Karpas-422 (cell line): ENCODE measurements at places on chromosomes 2 and 18. TPM values are rescaled to one million over a fixed set of nuclear protein-coding genes. Genes with fewer than 3 reads are reported as not detected.

Gene GRP
- not detected in 2 replicates for total RNA-seq

Gene EFR3B
- 0.22 and 0.58 TPM in 2 replicates for total RNA-seq

Gene GALNT14
- 1.6 and 1.7 TPM in 2 replicates for total RNA-seq

Gene MALT1
- 21.7 and 35.3 TPM in 2 replicates for total RNA-seq

Gene POTEC
- not detected in 2 replicates for total RNA-seq

Gene TUBA4B
- total RNA-seq, result not detected in 2 replicates

Gene GREB1
- total RNA-seq, result 4.4 TPM in 2 replicates

DNA sequence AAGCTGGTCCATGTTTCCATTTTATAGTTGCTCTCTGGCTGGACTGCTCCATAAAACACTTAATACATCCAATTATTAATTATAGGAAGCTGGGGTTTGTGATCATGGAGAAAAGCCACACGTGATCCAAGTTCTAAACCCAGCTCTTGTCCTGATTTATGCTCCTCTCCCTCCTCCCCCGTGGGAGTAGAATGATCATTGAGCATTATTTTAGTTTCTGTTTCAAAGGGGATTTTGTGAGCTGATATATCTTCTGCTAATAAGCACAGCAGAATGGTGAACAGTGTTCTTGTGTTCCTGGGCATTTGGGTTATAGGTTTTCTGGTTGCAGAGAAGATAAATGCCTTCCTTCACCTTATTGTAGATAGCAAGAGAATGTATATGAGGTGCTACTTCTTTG, 135.7 kb upstream of the TMEM200C start:
- H3K4me1 ChIP-seq, result peaks cover 9% of the 10 kb centered on the region
- no peaks in the 10 kb centered on the region for H3K36me3 ChIP-seq
- no peak overlapping the region for H3K27ac ChIP-seq
- no peaks in the 10 kb centered on the region for H3K27me3 ChIP-seq
- no peak for DNase-seq
- no peak overlapping the region for H3K4me3 ChIP-seq

GRCh38 chr2:64525317-64525613, 1.1 kb downstream of the AFTPH start:
- peak overlapping the region; percentile 81 for H3K4me3 ChIP-seq
- H3K4me1 ChIP-seq, result peaks cover 45% of the 10 kb centered on the region
- H3K27me3 ChIP-seq, result no peaks in the 10 kb centered on the region
- peak; percentile 94 for DNase-seq
- H3K36me3 ChIP-seq, result peaks cover 19% of the 10 kb centered on the region
- H3K27ac ChIP-seq, result peak overlapping the region; percentile 94

DNA sequence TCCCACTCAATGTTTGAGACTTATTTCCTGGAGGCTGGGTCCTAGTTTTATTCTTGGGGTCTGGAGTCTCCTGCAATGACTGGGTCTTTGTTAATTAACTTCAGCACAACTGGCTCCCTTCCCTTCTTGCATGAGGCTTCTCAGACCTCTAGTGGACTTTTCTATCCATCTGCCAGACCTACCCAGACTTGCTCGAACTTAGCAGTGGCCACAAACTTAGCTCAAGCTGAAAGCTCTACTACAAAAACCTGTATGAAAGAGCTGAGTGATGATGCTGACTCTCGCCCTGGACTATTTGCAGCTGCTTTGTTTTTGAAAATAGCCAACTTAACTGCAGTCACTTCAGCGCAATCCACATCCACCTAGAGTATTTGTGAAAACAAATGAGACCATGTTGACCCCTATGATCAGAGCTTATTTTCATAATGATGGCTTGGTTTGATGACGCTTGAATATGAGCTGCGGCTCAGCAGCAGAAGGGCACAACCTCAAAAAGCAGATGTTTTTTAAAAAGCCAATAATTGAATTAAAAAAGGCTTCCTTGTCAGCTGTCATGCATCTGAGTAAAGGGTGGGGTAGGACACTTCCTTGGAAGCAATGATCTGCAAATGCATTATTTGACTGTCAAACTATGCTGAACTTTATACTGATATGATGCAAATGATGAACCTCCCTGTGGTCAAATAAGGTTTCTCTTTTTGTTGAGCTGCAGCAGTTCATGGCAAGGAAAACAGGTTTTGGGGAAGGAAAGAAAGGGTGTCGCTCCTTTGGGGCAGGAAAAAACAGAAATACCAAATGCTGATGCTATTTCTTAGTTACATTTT, 10.6 kb upstream of the ANXA4 start:
- no peak overlapping the region for H3K27ac ChIP-seq
- H3K36me3 ChIP-seq, result no peaks in the 10 kb centered on the region
- H3K4me3 ChIP-seq, result no peak overlapping the region
- no peaks in the 10 kb centered on the region for H3K27me3 ChIP-seq

- H3K27me3 ChIP-seq, result no peaks in the 10 kb centered on the region
- no peak for DNase-seq
- H3K36me3 ChIP-seq, result peaks cover 9% of the 10 kb centered on the region; the same call in 1 of the 2 replicates
- H3K4me3 ChIP-seq, result no peak overlapping the region
- H3K4me1 ChIP-seq, result peaks cover 20% of the 10 kb centered on the region
These were observed 4.4 kb downstream of the PSD4 start for GRCh38 chr2:113178069-113178746.

GRCh38 chr18:74982946-74983635, 225.8 kb downstream of the PTGR3 start:
- H3K27me3 ChIP-seq, result no peaks in the 10 kb centered on the region
- no peak overlapping the region for H3K4me3 ChIP-seq
- no peak overlapping the region for H3K27ac ChIP-seq
- no peaks in the 10 kb centered on the region for H3K36me3 ChIP-seq
- DNase-seq, result no peak

DNA sequence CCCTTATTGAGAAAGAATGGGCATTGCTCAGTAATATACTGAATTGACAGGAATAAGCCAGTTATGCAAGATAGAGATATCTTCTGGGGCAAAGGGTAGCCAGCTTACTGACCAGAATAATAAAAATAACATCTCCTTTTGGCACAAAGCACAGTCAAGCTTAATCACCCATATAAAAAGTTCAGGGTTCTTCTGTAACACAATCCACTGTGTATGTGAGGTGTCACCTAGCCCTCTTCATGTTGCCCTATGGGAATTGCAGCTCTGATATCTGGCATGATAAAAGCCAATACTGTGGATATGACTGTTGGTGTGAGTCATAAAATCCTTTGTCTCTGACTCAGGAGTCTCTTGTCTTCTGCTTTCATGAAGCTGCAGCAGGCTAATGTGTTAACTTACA, 90.8 kb downstream of the DSEL start:
- H3K27me3 ChIP-seq, result no peaks in the 10 kb centered on the region
- H3K27ac ChIP-seq, result no peak overlapping the region
- no peaks in the 10 kb centered on the region for H3K4me1 ChIP-seq
- no peak for DNase-seq
- no peaks in the 10 kb centered on the region for H3K36me3 ChIP-seq
- H3K4me3 ChIP-seq, result no peak overlapping the region

DNA sequence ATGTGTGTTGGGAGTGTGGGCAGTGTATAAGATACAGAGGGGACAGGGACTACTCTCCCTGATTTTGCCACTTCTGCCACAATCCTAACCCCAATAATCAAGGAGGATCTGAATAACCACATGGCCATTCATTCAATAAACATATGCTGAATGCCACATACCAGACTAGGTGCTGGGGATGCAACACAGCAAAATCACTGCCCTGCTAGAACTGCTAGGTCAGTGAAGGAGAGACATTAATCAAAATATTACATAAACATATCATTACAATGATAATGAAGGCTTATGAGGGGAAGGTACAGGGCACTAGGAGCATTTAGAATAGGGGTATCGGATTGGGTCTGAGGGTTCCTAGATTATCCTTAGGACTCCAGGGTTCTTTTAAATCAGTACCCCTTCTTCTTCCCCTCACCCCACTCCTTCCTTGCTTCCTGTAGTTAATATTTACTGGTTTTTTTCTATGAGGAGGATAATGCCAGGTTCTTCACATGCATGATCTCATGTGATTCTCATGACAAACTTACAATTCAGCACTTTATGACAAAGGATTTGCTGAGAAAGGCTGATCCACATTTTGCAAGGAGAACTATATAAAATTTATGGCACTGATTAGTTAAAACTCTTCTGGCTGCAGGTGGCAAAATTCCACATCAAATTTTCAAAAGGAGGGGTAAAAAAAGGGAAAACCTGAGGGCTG, 56.4 kb upstream of the PCBP1 start:
- H3K4me1 ChIP-seq, result no peaks in the 10 kb centered on the region
- no peaks in the 10 kb centered on the region for H3K36me3 ChIP-seq
- no peak overlapping the region for H3K4me3 ChIP-seq
- H3K27me3 ChIP-seq, result no peaks in the 10 kb centered on the region

- no peaks in the 10 kb centered on the region for H3K27me3 ChIP-seq
- no peak overlapping the region for H3K4me3 ChIP-seq
- DNase-seq, result no peak
- no peaks in the 10 kb centered on the region for H3K4me1 ChIP-seq
These were observed 38.6 kb upstream of the RASGRP3 start for GRCh38 chr2:33437815-33438214.

DNA sequence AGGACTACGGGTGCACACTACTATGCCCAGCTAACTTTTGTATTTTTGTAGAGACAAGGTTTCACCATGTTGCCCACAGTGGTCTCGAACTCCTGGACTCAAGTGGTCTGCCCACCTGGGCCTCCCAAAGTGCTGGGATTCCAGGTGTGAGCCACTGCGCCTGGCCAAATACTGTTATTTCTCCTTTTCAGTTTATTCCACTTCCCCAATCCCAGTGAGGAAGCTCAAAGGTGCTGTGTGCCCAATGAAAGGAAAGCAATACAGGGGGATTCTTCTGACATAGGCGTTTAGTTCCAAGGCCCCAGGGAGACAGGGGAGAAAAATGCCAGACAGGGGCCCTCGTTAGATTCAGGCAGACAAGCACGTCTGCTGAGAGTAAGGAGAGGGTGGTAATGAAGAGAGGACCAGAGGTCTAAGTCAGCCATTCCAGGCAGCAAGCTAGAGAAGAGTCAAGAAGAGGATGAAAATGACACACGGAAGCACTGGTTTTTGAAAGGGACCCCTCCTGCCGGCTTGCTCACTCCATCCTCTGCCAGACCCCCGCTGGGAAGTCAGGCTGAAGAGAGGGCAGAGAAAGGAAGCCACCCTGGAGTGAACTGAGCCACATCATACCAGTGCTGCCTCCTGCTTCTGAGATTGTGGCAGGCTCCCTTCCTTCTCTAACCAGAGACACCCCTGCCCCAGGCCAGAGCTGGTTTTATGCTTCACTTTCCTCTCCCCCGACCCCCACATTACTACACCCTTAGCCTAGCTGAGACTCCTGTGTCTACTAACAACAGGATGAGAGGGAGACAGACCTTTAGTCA, 6.7 kb downstream of the INO80C start:
- peak overlapping the region; percentile 81; the same call in 1 of the 2 replicates for H3K4me3 ChIP-seq
- H3K36me3 ChIP-seq, result peaks cover 9% of the 10 kb centered on the region
